Fibroblast of skin of scalp (primary cell): ENCODE measurements at places on chromosomes 5 and 9.

DNA sequence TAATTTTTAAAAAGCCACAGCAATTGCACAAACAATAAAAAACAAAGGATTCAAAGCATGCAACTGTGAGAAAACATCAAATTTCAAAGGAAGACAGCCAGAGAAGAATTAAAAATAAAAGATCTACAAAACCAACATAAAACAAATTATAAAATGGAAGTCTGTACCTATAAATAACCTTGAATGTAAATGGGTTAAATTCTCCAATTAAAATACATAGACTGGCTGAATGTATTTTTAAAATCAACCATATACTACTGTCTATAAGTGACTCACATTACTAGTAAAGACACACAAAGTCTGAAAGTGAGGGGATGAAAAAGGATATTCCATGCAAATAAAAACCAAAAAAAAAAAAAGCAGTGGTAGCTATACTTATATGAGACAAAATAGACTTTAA is 33.7 kb downstream of the BTNL8 start:
- no peak for DNase-seq

GRCh38 chr5:86797677-86798076 is 179.9 kb downstream of the COX7C start:
- no peak for DNase-seq

DNA sequence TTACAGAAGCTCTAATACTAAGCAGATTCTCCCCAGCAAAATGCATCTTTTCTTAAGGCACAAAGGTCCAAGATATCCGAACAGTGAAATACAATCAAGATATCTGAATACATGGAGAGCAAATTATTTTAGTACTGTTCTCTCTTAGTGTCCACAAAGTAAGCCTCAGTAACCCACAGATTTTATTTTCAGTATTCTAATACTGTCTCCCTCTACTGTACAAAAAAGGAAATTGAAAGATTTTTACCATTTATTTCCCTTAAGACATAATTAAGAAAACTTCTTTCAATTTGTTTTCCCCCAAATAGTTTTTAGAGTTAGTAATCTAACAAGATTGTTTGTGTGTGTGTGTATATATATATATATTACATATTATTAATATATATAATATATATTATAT is 24.7 kb upstream of the NOL6 start:
- peak; percentile 22 for DNase-seq

DNA sequence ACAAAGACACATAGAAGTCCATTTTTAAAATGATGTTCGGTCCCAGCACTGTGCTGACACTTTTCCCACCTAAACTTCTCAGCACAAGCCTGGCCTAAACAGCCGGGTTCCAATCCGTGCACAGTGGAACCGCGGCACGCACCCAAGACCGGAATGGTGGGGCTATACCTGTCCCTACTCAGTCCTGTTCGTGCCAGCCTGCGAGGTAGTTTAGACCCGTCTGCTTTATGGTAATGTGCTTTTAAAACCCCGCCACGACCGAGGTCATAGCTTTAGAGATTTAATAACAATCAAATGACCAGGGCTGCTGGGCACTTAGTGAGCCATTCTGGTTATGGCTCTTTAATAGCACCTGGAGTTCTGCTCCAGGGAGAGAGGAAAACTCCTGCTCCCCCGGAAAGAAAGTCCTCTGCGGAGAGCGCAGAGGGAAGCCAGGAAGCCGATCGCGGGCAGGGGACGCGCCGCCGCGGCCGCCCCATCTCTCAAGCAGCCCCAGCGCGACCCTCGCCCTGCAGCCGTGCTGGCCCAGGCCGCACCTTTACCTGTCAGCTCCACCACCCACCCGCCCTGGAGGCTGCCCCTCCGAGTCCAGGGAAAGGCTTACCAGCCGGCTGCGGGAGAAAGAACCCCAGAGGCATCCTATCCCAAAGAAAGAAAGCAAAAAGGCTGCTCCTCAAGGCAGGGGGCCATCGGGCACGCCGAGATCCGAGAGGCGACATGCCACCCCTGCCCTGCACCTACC is 511 bp downstream of the ARL15 start:
- DNase-seq: no peak

DNA sequence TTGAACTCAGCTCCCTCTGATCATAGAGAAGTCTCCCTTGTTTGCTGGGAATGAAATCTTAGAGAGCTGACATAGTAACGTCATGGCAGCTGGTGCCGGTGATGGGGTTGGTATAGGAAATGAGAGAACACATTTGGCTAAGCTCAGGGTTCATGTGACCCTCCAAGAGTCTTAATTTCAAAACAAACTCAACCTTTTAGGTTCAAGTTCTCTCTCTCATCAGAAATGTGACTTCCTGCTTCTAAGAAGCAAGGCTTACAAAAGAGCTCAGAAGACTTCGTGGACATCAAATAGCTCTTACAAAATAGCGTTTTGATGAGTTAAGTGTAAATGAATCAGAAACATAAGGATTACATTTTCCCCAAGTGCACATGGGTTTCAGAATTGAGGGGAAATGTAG is 97.3 kb downstream of the PAPPA start:
- peak; percentile 40 for DNase-seq

DNA sequence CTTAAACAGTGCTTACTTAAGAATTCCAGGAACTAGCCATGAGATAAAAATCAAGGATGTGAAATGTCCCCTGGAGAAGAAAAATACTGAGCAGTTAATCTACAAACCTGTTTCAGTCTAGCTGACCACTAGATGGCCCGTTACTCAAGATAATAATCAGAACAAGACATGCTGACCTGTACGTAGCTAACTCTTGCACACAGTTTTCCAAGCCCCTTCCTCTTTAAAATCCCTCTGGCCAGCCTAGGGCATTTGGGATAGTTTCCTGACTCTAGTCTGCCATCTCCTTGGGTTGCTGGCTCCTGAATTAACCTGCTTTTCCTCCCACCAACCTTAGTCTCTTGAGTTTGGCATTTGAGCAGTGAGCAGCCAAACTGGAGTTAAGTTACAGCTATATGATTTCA is 59.2 kb upstream of the TRAF1 start:
- DNase-seq: peak; percentile 54

DNA sequence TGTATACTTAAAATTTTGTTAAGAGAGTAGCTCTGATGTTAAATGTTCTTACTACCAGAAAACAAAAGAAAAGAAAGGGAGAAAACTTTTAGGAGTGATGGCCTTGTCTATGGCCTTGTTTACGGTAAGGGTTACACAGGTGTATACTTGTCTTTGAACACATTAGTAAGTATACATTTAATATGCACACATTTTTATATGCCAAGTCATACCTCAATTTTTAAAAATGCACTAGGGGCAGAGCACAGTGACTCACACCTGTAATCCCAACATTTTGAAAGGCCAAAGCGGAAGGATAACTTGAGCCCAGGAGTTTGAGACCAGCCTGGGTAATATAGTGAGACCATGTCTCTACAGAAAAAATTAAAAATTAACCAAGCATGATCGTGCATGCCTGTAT is 166.7 kb upstream of the SNX2 start:
- DNase-seq: no peak

GRCh38 chr5:146836226-146836842 is 42.2 kb downstream of the PPP2R2B start:
- no peak for DNase-seq

DNA sequence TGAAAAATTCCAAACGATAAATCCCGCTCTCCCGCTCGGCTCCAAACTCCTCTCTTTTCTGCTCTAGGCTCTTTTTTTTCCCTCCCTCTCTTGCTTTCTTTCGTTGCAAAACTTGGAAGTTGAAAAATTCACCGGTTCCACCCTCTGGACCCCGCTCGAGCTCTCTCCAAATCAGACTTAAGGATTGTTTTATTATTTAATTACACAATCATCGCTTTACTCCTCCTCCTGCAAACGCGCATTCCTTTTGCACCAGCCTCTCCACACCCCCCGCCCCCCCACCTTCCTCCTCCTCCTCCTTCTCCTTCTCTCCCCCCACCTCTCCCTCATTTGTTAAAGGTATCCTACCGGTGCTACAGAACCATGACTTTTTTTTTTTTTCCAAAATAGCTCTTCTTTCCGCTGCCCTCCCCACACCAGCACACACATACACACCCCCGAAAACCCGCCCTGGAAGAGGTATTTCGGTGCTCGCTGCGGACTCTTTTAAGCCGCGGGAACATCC is 535 bp upstream of the NFIB start:
- peak; percentile 77 for DNase-seq

- peak; percentile 56 for DNase-seq
Measured at GRCh38 chr5:78601559-78602314, 46.8 kb downstream of the LHFPL2 start.

GRCh38 chr9:111356481-111357244 is 26.6 kb upstream of the OR2K2 start:
- DNase-seq: peak; percentile 88

DNA sequence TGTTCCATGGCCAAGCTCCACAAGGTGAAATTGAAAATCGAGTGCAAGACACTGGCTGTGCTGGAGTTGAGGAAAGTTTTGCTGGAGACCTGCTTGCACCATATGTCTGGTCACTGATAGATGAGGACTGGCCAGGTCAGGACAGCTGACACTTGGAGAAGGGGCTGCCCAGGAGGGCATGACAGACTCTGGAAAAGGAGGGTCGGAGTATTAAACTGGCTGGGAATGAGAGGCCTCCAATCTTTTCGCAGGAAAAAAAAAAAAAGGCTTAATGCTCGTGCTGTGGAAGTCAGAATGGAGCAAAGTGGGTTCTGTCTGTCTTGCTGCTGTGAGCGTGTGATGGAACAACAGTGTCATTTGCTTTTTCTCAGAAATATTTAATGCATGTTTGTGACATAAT is 5.5 kb downstream of the TENT4A start:
- DNase-seq: no peak

- peak; percentile 36 for DNase-seq
Measured at GRCh38 chr5:93378073-93378472, 202.9 kb downstream of the NR2F1-AS1 start.

DNA sequence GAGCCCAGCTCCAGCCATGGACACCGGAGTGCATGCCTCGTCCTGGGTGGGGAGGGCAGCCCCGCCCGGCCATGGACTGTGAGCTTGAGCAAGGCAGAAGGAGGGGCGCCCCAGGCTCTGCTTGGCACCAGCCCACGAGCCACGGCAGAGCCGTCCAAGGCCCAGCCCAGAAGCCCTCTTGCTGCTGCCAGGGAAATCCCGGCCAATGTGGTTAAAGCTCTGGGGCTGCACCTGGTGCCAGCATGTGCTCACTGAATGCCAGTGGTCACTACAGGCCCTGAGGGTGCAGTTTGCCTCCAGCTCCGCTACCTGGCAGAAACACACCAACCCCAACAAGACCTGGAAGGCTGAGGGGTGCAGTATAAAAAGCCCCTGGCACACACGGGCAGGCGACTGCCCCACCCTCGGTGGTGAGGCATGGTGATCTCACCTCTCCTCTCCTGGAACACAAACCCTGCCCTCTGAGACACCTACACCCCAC is 11.8 kb downstream of the BRD3 start:
- DNase-seq: peak; percentile 17

- DNase-seq: no peak
Measured at GRCh38 chr5:53133020-53133419, 23.5 kb upstream of the MOCS2 start.

DNA sequence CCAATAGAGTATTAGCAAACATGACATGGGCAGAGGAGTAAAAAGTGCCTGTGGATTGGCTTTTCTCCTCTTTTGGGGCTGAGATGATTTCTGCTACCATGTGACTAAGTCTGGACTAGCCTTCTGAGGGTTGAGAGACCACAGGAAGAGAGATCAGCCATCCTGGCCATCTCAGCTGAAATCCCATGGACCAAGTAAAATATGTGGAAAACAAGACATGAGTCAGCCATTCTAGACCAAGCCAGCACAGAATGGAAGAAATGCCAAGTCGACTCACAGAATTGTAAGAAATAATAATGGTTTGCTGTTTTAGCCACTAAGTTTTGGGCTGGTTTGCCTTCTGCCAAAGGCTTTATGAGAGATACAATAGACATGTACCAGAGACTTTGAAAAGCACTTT is 377.8 kb downstream of the CHSY3 start:
- peak; percentile 88 for DNase-seq

- DNase-seq: no peak
Measured at GRCh38 chr5:165504674-165505073, 1999.3 kb downstream of the MAT2B start.

DNA sequence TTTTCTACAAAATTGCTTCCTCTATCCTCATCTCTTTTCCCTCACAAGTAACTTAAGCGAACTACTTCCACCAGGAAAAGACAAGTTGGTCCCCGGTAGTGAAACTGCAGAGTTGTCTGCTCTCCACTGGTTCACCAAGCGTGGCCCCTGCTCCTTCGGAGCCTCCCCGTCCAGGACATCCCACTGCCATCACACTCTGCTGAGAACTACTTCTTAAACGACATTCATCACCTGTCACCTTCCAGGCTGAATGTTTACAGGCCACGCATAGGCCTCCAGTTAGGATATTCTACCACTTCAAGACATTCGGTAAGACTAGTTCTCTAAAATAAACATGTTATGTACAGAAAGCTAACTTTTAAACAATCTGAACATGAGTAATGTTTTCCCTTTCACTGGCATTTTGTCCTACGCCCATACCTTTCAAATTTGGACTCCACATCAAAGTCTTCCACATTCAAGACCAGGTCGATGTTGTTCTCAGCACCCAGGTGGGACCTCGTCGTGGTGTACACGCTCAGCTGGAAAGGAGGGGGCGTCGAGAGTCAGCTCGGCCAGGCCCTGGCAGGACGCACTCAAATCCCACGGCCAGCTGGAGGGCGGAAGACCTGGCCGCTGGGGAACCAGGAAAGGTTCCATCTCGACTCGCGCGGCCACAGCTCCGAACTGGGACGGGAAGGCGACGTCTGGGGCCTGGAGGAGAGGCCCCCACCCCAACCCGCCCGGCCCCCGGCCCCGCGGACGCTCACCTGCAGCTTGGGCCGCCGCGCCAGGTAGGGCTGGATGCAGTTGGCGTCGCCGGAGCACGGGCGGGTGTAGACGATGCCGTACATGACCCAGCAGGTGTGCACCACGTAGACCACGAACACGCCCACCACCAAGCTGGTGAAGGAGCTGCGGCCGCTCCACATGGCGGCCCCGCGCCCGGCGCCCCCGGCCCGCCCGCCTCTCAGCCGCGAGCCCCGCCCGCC is 683 bp downstream of the CLPTM1L start:
- DNase-seq: no peak

GRCh38 chr5:108148715-108149139 is 233.2 kb downstream of the FBXL17 start:
- DNase-seq: peak; percentile 29

DNA sequence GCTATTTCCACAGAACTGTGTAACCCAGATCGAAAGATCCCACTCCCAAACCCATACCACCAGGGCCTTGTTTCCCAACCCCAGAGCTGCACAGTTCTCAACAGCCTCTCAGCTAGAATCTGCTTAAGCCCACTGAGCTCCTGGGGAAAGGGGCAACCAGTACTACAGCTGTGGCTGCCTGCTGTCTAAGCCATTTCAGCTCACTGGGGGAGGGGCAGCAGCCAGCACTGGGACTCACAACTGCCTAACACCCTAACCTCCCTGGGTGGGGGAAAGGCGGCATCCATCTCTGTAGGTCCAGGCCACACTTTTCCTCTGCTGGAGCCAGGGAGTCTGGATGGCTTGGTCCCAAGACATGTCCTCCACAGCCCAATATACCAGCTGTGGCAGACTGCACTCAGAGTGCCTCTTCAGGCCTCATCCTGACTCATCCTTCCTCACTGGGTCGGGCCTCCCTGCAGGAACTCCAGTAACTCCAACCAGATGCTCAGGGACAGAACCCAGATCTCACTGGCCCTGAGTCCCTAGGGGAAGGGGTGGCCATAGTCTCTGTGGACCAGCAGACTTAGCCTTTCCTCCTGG is 241.4 kb downstream of the HINT1 start:
- DNase-seq: peak; percentile 72

- DNase-seq: peak; percentile 94
Measured at GRCh38 chr9:87119328-87119881, 172.1 kb upstream of the GAS1 start.

- DNase-seq: peak; percentile 15
Measured at GRCh38 chr5:36900283-36900682, 23.7 kb downstream of the NIPBL start.

- DNase-seq: no peak
Measured at GRCh38 chr9:78236551-78236910, 656 bp downstream of the CEP78 start.
